ENCODE measurements at places on chromosomes 2 and 18. TPM values are rescaled to one million over a fixed set of nuclear protein-coding genes. Genes with fewer than 3 reads are reported as not detected.

Gene UGT1A6
- total RNA-seq: not detected

GRCh38 chr2:160246356-160246755 is 46.3 kb upstream of the ITGB6 start:
- no peak for DNase-seq

DNA sequence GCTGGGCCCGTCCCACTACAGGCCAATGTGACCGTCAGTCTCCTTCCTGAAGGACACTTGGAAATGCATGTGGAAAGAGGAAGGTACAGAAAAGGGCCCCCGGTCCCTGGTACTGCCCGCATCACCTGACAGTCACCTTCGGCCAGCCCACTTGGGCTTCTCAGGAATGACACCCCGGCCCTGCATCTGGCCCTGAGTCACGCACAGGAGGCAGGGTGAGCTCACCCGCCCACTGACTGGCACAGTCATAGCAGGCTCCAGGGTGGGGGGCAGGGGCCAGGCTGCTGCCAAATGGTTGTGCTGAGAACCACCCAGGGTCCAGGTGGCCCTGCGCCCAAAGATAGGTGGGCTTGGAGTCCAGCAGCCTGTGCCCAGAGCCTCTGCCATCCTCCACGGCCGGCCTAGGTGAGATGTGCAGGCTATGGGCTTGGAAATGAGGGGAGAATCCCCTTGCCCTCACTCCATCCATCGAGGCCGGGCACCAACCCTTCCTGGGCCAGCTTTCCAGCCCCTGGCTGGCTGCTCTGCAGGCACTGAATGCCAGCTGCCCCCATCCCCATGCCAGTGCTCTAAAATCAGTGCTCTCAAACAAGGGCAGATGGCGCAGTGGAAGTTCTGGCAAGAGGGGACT is 14.1 kb downstream of the EMX1 start:
- no peak for DNase-seq

GRCh38 chr2:51079945-51080344 is 48.0 kb upstream of the NRXN1 start:
- DNase-seq: no peak

DNA sequence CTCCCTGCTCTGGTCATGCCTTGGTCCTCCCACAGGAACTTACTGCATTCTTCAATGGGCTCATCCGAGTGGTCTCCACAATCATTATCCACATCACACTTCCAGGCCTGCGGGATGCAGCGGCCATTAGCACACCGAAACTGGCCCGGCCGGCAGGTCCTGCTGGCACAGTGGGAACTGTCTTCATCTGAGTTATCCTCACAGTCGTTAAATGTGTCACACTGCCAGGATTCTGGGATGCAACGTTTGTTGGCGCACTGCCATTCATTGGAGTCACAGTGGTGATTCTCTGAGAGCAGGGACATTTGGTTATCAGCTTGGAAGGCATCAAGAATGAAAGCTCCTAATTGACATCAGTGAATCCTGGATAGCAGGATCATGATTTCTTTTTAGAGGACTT is 104.5 kb downstream of the DHRS9 start:
- DNase-seq: no peak

- no peak for DNase-seq
Observed at GRCh38 chr2:218071218-218071937, 2.3 kb downstream of the RUFY4 start.

DNA sequence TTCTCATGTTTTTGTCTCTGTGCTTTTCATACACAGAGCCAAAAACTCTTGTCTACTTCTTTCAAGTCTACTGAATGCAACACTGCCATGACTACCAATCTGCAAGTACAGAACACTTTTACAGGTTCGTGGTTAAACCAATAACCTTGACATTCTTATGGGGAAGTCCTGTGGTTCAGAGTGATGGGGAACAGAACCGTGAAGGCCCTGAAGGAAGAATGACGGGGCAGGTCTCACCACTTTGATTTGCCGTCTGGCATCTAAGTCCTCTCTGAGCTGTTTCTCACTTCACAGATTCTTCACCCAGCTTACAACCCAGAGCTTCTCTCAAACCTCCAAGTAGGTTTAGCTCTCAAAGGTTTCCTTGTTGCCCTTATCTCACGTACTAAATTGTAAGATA is 117.5 kb upstream of the SNTG2 start:
- no peak for DNase-seq

DNA sequence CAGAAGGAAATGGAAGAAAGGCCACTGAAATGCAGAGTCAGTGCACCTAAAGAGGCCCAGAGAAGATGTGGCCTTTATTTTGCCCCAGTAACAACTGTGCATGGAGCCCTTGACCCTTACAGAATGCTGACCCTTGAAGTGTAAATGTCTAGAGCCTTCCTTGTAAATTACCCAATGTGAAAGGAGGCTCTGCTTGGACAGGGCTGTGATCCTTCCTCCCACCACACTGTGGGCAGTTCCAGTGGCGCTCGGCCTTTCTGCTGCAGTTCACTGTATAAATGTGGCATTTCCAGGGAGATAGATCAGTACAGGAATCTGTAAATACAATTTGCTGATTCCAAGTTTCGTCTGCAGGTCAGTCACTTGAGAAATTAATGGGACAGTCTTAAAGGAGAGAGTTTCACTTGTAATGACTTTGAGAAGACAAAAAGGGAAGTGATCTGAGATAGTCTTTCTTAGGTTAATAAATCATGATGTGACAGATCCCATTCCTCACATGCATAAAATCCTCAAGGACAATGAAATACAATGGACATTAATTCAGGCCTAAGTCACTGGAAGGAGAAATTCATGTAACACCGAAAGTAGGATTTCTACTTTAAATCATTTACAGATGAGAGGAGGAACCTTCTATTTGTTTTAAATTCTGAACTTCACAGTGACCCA is 133.8 kb upstream of the LMAN1 start:
- DNase-seq: no peak
